ENCODE measurements at places on chromosomes 1 and 21. TPM values are rescaled to one million over a fixed set of nuclear protein-coding genes. Genes with fewer than 3 reads are reported as not detected.
A peak's percentile ranks its signal among the peaks of the same experiment; 100 is the strongest.

- DNase-seq = no peak
- no peaks in the 10 kb centered on the region for H3K36me3 ChIP-seq
- no peaks in the 10 kb centered on the region for H3K27me3 ChIP-seq
- H3K27ac ChIP-seq = no peak overlapping the region
These were observed 14.3 kb downstream of the NPL start for GRCh38 chr1:182803846-182804245.

DNA sequence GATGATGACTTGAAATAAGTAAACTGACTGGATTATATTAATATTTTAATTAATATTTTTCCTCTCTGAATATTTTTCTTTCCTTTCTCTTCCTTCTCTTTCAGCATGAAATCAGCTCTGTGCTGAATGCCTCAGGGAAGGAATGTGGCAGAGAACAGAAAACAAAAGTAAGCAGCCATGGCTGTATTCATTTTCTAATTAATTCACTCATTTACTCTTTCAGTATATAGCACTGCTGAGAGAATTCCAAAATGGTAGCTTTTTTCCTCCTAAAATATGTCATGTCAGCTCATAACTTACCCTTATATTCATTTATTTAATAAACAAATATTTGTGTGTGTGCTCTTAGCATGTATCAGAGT lies 522.5 kb downstream of the PTPRC start:
- no peak overlapping the region for H3K27ac ChIP-seq
- DNase-seq = no peak
- no peaks in the 10 kb centered on the region for H3K27me3 ChIP-seq
- H3K36me3 ChIP-seq = no peaks in the 10 kb centered on the region
- no peak overlapping the region for H3K4me3 ChIP-seq
- no peaks in the 10 kb centered on the region for H3K4me1 ChIP-seq

- no peaks in the 10 kb centered on the region for H3K27me3 ChIP-seq
- DNase-seq = peak; percentile 90
- H3K4me1 ChIP-seq = peaks cover 29% of the 10 kb centered on the region
- peak overlapping the region; percentile 15 for H3K4me3 ChIP-seq
- H3K27ac ChIP-seq = peak overlapping the region; percentile 96
These were observed 93.5 kb downstream of the SIK1 start for GRCh38 chr21:43333298-43334062.

DNA sequence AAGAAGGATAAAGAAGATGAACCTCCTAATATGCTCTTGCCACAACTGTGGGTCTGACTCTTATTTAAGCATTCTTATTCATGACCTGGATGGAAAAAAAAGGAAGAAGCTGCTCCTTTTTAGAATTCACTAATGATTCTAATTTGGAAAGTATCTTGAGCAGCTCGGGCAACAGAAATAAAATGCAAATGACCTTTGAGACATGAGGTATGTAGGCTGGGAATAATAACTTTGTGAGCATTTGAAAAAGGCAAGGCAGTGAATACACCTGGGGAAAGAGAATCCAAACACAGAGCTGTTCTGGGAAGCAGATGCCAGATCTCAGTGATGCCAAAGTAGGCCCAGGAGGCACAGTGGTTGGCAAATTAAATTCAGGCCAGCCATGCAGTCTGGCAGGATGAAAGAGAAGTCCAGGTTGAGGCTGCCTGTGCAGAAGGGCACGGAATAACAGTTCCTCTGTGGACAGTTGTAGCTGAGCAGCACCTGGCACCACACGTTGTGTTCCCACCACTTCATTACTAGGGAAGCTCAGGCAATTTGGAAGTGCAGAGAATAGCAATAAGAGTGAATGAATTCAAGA lies 320.8 kb upstream of the ST6GALNAC5 start:
- no peak overlapping the region for H3K27ac ChIP-seq
- no peaks in the 10 kb centered on the region for H3K27me3 ChIP-seq
- no peaks in the 10 kb centered on the region for H3K36me3 ChIP-seq

Gene LAMC1
- 270 TPM for total RNA-seq

DNA sequence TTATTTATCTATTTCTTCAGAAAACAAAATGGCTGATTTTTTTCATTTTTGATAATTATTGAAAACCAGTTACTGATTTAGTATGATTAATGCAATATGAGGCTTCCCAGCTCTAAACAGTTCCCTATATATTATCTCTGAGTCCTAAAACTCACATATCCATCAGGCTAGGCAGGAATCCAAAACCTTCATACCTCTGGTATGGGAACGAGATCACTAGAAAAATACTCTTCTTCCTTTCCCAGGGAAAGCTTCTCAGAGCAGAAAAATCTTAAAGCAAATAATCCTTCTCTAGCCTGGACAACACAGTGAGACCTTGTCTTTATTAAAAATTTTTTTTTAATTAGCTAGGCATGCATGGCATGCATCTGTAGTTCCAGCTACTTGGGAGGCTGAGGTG lies 42.5 kb downstream of the KDM5B start:
- peaks cover 43% of the 10 kb centered on the region for H3K36me3 ChIP-seq
- no peaks in the 10 kb centered on the region for H3K4me1 ChIP-seq
- H3K27me3 ChIP-seq = no peaks in the 10 kb centered on the region
- H3K27ac ChIP-seq = no peak overlapping the region
- peak; percentile 14 for DNase-seq

Gene RIPPLY3
- not detected for total RNA-seq

Gene KCNJ9
- total RNA-seq = not detected

GRCh38 chr1:67097305-67097704 lies 37.5 kb downstream of the C1orf141 start:
- DNase-seq = no peak
- no peaks in the 10 kb centered on the region for H3K36me3 ChIP-seq
- no peak overlapping the region for H3K27ac ChIP-seq
- no peak overlapping the region for H3K4me3 ChIP-seq
- no peaks in the 10 kb centered on the region for H3K27me3 ChIP-seq

GRCh38 chr1:201903135-201903534 lies 14.4 kb downstream of the SHISA4 start:
- peaks cover 29% of the 10 kb centered on the region for H3K4me1 ChIP-seq
- H3K36me3 ChIP-seq = no peaks in the 10 kb centered on the region
- H3K27ac ChIP-seq = no peak overlapping the region
- no peaks in the 10 kb centered on the region for H3K27me3 ChIP-seq

Gene RGS1
- total RNA-seq = not detected

- no peaks in the 10 kb centered on the region for H3K36me3 ChIP-seq
- no peak overlapping the region for H3K4me3 ChIP-seq
- no peak overlapping the region for H3K27ac ChIP-seq
- DNase-seq = no peak
These were observed 21.1 kb upstream of the ADGRB2 start for GRCh38 chr1:31785020-31785946.

DNA sequence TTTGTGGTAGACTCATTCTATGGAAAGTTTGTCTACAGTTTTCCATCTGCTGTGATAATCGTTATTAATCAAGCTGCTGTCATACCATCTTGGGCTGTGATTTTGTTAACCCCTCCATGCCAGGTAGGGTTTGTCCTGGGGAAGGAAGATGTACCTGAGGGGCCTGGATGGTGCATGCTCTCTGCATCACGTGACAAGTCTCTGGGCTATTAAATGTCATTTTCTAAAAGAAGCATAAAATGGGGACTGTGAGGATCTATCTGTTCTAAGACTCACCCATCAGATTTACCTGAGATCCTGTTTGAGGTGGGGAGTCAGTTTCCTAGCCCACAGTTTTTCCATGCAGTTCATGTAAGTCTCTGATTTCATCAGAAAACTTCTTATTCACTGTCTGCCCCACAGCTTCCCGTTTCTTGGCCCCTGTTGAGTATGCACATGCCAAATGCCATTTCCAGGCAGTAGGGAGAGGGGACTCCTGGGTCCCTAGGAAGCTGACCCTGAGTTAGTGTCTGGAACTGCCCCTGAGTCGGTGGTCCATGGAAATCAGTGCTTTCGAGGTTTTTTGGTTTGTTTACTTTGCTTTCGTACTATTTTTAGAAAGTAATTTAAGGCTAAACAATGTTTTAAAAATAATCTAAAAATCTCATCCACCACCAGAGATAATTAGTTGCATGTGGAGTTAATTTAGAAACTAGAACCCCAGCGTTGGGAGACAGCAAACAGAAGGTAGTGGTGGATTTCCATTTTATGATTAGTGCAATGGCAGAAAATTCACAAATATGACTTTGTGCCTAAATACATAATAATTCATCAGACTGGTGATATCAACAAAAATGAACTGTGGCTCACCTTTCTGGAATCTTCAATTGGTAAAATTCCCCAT lies 46.7 kb downstream of the ZBTB18 start:
- no peaks in the 10 kb centered on the region for H3K36me3 ChIP-seq
- DNase-seq = no peak
- H3K4me3 ChIP-seq = no peak overlapping the region
- peaks cover 3% of the 10 kb centered on the region for H3K4me1 ChIP-seq

GRCh38 chr1:99992044-99992722 lies 22.4 kb downstream of the SLC35A3 start:
- H3K4me1 ChIP-seq = no peaks in the 10 kb centered on the region
- no peak for DNase-seq
- no peaks in the 10 kb centered on the region for H3K27me3 ChIP-seq
- no peak overlapping the region for H3K27ac ChIP-seq
- H3K36me3 ChIP-seq = no peaks in the 10 kb centered on the region
- no peak overlapping the region for H3K4me3 ChIP-seq

DNA sequence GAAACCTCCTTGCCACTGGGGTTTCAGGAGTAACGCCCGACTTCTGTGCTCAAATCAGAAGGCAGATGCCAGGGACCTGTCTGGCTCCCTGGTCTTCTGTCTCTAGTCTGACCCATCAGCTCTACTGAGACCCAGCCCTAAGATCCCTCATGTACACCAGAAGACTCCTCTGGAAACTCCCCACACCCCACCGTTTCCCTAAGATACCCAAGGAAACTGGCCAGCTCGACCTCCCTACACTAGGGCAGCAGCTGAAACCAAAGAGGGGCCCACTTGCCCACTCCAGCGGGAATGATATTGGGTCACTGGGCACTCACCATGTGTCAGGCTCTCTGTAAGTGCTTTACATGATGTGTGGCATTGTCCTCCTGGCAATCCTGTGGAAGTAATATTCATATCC lies 469 bp upstream of the S100A16 start:
- H3K36me3 ChIP-seq = no peaks in the 10 kb centered on the region
- H3K27me3 ChIP-seq = no peaks in the 10 kb centered on the region
- H3K4me3 ChIP-seq = no peak overlapping the region
- H3K27ac ChIP-seq = peak overlapping the region; percentile 89
- no peak for DNase-seq
- peaks cover 38% of the 10 kb centered on the region for H3K4me1 ChIP-seq

Gene OR2L3
- not detected for total RNA-seq

GRCh38 chr1:55276671-55277376 lies 61.7 kb upstream of the USP24 start:
- no peak overlapping the region for H3K4me3 ChIP-seq
- H3K4me1 ChIP-seq = peaks cover 28% of the 10 kb centered on the region
- no peaks in the 10 kb centered on the region for H3K27me3 ChIP-seq
- H3K36me3 ChIP-seq = no peaks in the 10 kb centered on the region
- no peak overlapping the region for H3K27ac ChIP-seq

Gene SMIM11
- total RNA-seq = 1.6 TPM

- no peaks in the 10 kb centered on the region for H3K4me1 ChIP-seq
- no peaks in the 10 kb centered on the region for H3K36me3 ChIP-seq
- peak; percentile 30 for DNase-seq
- H3K4me3 ChIP-seq = no peak overlapping the region
These were observed 6.9 kb downstream of the ACKR1 start for GRCh38 chr1:159211331-159212136.

GRCh38 chr1:3188150-3188971 lies 119.4 kb downstream of the PRDM16 start:
- DNase-seq = no peak
- H3K27ac ChIP-seq = no peak overlapping the region
- no peak overlapping the region for H3K4me3 ChIP-seq
- no peaks in the 10 kb centered on the region for H3K27me3 ChIP-seq
- peaks cover 21% of the 10 kb centered on the region for H3K4me1 ChIP-seq
- peaks cover 2% of the 10 kb centered on the region for H3K36me3 ChIP-seq

GRCh38 chr1:22717037-22717760 lies 6.6 kb downstream of the EPHB2 start:
- H3K27me3 ChIP-seq = no peaks in the 10 kb centered on the region
- peaks cover 17% of the 10 kb centered on the region for H3K4me1 ChIP-seq
- H3K27ac ChIP-seq = no peak overlapping the region
- H3K4me3 ChIP-seq = no peak overlapping the region
- no peak for DNase-seq

DNA sequence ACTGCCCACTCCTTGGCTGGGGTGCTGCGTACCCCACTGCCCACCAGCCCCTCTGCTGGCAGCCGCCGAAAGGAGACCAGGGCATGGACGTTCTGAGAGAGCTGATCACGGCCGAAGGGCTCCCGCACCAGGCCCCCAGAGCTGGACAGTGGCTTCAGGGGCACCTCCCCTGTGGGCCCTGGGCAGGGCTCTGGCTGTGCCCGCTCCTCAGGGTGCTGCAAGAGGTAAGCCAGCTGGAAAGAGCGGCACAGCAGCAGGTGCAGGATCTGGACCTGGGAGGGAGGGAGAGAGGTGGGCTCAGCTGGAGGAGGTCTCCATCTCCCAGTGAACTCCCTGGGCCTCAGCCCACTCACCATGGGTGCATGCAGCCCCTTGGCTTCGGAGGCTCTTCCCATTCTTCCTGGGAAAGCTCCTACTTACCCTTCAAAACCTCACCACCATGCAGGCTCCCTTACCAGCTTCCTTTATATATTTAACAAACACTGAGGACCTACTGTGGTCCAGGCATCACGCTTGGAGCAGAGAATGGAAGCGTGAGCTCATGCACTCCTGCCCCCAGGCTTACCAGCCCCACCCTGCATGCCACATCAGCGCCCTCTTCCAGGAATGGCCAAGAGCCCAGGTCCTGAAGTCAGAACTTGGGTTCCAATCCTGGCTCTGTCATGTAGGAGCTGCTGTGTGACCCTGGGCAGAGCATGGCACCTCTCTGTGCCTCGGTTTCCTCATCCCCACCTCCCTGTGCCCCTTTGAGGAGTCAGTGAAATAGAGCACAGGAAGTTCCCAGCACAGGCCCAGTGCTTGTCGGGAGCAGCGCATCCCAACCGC lies 6.8 kb upstream of the KIF17 start:
- DNase-seq = no peak
- no peaks in the 10 kb centered on the region for H3K27me3 ChIP-seq
- H3K4me3 ChIP-seq = no peak overlapping the region
- H3K27ac ChIP-seq = no peak overlapping the region

DNA sequence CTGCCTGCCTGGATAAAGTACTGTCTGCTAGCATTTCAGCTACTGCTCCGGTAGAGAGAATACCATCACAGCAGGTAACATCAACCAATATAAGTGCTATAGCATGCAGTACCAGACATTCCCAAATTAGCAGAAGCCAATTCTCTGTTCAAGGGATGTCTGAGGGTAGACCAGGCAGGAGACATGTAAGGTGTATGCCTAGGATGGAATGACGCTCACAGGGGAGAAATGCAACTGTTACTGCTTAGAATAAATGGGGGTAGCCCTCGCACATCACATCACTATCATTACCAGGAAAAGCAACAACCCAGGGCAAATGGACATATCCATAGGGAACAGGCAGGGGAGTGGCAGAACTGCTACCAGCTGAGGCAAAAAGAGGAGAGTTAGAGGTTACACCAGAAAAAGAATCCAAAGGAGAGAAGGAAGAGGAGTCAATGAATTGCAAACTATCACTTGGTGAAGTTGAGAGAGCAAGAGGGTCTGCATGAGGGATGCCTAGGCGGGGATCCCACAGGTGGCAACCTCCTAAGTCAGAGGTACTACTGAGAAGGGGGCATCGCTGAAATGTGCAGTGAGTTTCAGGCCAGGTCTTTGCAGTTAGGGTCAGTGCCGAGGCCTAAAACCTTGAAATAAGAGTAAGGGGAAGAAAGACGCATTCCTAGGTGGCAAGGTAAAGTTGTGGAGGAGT lies 1.1 kb downstream of the UBE2Q1 start:
- peak overlapping the region; percentile 90 for H3K4me3 ChIP-seq
- no peak for DNase-seq
- peaks cover 33% of the 10 kb centered on the region for H3K36me3 ChIP-seq
- H3K27me3 ChIP-seq = no peaks in the 10 kb centered on the region
- peaks cover 21% of the 10 kb centered on the region for H3K4me1 ChIP-seq
- peak overlapping the region; percentile 52 for H3K27ac ChIP-seq

All from astrocyte (in vitro differentiated cells and primary cell).